ENCODE measurements at places on chromosomes 2 and 18.
A peak's percentile ranks its signal among the peaks of the same experiment; 100 is the strongest.

- no peak for DNase-seq
Measured at GRCh38 chr18:23528580-23529472, 25.5 kb downstream of the RMC1 start.

- no peak for DNase-seq
Measured at GRCh38 chr2:182384860-182385259, 42.0 kb downstream of the PDE1A start.

GRCh38 chr2:121359716-121360565 lies 74.9 kb upstream of the TFCP2L1 start:
- no peak for DNase-seq

DNA sequence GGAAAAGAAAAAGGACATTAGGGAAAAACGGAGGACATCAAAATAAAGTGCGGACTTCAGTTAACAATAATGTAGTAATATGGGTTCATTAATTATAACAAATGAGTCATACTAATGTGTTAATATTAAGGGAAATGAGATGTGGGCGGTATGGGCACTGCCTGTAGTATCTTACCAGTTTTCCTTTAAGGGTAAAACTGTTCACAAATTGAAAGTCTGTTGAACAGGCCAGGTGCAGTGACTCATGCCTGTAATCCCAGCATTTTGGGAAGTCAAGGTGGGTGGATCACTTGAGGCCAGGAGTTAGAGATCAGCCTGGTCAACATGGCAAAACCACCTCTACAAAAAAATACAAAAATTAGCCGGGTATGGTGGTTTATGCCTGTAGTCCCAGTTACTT lies 56.8 kb upstream of the PMAIP1 start:
- no peak for DNase-seq

DNA sequence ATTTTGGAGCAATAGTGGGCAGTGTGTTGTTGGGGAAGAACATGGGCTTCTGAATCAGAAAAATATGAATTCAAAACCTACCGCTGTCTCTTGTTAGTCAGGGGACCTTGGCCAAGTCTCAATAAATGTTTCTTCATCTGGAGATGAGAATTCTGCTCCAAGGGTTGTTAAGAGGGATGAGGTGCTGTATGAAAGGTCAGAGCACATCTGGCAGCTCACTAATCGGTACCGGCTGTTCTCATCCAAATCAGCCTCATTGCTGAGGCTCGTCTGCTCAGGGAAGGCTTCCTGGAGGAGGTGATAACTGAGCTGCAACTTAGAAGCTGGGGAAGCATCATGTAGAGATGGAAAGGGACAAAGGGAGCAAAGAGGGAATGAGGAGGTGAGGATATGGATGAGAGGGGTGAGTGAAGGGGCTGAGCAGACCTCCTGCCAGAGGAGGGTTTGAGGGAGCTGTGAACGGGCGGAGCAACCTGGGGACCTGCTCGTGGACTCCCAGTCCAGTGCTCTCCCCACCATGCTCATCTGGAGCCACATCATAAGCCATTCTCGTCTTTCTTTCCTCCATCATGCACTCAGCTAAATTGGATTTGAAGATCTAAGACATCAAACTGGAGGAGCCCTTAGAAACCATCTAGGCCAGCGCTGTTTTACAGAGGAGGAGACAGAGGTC lies 47.4 kb downstream of the GREB1 start:
- DNase-seq: no peak

DNA sequence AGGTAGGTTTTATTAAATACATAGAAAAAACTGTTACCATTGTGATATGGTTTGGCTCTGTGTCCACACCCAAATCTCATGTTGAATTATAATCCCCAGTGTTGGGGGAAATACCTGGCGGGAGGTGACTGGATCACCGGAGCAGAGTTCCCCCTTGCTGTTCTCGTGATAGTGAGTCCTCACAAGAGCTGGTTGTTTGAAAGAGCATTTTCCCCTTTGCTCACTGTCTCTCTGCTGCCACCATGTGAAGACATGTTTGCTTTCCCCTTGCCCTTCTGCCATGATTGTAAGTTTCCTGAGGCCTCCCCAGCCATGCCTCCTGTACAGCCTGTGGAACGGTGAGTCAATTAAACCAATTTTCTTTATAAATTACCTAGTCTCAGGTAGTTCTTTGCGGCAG lies 352.7 kb upstream of the SLC39A10 start:
- DNase-seq: peak; percentile 69

GRCh38 chr18:63379639-63379962 lies 12.6 kb upstream of the KDSR start:
- DNase-seq: no peak

GRCh38 chr2:127197475-127198385 lies 22.4 kb downstream of the CYP27C1 start:
- DNase-seq: peak; percentile 88

DNA sequence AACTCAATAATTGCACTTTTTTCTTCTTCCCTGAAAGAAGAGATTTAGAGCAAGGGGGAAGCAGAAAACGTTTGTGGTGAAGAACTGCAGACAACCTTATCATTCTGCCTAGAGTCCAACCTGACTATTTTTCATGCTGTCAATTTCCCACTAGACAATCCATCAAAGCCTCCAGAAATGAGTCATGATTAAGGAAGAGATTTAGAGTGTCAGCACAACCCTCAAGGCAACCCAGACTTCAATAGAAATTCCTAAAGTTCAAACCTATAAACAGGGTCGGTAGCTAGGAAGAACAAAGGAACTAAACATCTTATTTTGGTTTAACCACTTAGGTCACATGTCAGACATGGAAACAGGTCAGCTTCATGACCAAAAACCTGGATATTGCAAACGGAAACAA lies 86.9 kb downstream of the SLC25A12 start:
- DNase-seq: no peak
